NCI-H345 (cell line): ENCODE measurements at places on chromosomes 1 and 21.

DNA sequence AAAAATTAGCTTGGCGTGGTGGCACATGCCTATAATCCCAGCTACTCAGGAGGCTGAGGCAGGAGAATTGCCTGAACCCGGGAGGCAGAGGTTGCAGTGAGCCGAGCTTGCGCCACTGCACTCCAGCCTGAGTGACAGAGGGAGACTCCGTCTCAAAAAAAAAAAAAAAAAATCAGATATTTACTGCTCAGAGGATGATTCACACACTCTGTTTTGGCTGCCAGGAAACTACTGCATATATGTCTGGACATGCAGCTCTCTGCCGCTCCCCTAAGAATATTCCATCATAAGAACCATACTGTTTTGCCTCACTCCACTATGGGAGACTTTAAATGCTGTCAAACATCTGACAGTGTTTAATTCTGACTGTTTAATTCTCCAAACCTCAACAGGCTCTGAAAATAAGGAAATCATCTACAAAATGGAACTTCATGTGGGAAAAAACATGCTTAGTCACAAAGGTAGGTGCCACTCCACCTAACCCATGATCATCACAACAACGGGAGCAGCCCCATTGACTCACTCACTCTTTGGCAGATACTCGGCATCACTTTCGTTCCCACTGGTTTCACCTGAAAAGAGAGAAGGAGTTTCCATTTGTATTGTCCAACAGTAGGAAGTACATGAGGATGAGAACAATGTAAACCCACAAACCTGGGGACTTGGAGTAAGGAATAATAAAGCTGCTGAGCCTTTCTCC, 29.3 kb upstream of the BCAS2 start:
- peak; percentile 4 for DNase-seq

DNA sequence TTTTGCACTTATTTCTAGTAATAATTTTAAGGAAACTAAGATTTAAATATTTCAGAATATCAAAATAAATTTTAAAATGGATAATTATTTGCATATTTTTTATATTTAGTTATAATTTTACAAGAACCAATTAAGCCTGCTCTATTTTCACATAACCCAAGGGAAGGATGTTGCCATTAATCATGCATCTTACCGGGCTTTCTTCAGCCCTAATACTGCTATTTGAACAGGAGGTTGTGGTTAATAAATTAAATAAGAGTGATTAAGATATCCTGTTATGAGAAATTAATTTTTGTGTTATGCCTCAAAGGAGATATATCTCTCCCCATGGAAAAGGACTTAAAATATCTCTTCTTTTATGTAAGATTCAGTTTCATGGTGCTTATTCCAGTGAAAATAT, 1415.8 kb upstream of the B3GALT2 start:
- DNase-seq: no peak

DNA sequence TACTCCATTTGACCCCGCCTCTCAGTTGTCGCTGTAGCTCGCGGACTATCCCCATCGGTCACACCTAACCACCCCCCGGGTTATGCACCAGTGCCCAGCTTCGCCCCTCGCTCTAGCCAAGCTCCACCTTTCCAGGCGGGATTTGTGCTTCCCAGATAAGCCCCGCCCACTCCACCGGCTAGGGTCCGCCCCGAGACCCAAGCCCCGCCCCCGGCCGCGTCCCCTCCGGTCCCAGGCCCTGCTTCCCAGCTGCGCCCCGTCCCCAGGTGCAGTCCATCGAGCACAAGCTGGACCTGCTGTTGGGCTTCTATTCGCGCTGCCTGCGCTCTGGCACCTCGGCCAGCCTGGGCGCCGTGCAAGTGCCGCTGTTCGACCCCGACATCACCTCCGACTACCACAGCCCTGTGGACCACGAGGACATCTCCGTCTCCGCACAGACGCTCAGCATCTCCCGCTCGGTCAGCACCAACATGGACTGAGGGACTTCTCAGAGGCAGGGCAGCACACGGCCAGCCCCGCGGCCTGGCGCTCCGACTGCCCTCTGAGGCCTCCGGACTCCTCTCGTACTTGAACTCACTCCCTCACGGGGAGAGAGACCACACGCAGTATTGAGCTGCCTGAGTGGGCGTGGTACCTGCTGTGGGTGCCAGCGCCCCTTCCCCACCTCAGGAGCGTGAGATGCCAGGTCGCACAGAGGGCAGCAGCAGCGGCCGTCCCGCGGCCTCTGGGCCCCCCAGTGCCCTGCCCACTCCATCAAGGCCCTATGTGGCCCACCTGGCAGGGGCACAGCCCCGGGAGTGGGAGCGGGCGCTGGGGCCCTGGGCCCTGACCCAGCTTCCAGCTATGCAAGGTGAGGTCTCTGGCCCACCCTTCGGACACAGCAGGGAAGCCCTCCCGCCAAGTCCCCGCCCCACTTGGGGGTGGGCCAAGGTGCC, 23.9 kb downstream of the CITED4 start:
- no peak for DNase-seq

GRCh38 chr1:99439433-99440075, 175.3 kb downstream of the PLPPR4 start:
- DNase-seq: no peak

DNA sequence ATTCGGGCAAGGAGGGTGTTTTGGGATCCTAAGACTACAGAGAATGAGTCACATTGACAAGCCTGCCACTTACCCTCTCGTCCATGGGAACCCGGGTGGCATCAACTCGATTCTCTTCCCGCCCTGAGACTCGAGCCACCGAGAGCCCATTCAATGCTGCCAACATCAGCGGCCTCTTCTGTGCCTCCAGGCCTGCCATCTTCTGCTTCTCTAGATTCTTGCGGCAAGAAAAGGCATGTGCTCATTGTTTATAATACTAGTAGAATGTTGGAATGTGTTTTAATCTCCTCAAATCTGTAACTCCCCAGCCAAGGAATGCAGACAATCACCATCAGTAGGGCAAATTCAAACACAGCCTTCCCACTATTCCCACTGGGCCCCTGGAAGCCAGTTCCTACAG, 96.9 kb downstream of the SMYD2 start:
- DNase-seq: no peak
